Motor neuron (in vitro differentiated cells): ENCODE measurements at places on chromosomes 2 and 18. TPM values are rescaled to one million over a fixed set of nuclear protein-coding genes. Genes with fewer than 3 reads are reported as not detected.

Gene DNAH6
- 0.14 TPM in 1 of 2 replicates, not detected in the other for total RNA-seq

Gene DYNAP
- 0.29 and 0.43 TPM in 2 replicates for total RNA-seq

Gene LAMA1
- total RNA-seq = 22.0 and 26.0 TPM in 2 replicates

Gene DHX57
- 28.1 and 29.3 TPM in 2 replicates for total RNA-seq

Gene GCKR
- total RNA-seq = 2.7 TPM in 1 of 2 replicates, not detected in the other

Gene C1GALT1C1L
- total RNA-seq = 0.66 TPM in 1 of 2 replicates, not detected in the other

Gene MLPH
- 0.45 and 1.3 TPM in 2 replicates for total RNA-seq

Gene UGT1A10
- total RNA-seq = 0.53 and 0.70 TPM in 2 replicates

Gene HOXD4
- total RNA-seq = 16.3 and 28.6 TPM in 2 replicates

Gene FOXD4L1
- 0.15 and 0.16 TPM in 2 replicates for total RNA-seq
